ENCODE measurements at places on chromosomes 13 and 19.

DNA sequence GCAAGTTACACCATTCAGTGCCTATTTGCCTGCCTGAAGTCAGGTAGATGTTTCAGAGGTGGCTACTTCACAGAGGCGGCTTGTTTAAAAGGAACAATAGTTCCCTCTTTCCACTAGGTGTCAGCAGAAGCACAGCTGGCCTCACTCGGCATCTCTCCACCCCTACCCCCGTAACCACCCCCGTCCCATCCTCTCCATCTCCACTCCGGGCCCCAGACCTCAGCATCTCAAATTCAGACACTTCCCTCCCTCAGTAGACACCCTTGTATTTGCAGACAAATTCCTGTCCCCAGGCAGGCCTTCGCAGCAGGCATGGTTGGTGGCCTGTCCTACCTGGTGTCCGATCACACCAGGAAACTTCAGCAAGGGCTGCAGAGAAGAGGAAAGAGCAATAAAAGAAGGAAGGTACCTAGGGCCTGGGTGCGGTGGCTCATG, 9.1 kb upstream of the DPP9 start:
- peak; percentile 24 for DNase-seq

DNA sequence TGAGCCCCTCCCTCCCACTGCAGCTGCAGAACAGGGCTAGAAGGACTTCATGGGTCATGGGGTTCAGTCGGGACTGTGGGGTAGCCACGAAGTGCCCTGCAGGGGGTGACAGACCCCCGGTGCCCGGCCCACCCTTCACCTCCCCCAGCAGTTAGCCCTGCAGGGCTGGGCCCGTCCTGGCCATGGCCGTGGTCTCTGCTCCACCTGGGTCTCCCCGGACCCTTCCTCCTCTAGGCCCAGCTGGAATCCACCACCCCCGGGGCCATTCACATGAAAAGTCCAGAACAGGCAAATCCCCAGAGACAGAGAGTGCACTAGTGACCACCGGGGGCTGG, 17.3 kb downstream of the MKNK2 start:
- DNase-seq, result no peak

- no peak for DNase-seq
These were observed 225.3 kb upstream of the SERP2 start for GRCh38 chr13:44148159-44148914.

GRCh38 chr19:31285744-31286143, 63.5 kb downstream of the TSHZ3 start:
- no peak for DNase-seq

DNA sequence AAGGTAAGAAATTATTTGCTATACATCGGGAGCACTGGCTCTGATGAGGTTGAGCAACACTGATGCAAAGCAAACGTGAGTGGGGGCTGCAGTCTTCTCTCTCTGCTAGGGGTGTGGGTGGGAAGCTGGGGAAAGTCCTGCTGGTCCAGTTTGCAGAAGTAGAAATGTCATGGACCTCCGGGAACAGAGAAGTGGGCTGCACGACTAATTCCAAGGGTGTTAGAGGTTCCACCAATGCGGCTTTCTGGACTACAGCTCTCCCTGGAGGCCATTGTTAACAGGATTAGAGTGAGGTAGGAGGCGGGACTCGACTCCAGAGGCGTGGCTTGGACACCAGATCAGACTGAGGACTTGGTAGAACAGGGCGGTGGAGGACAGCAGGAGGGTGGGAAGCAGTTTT, 5.7 kb upstream of the FBXO27 start:
- no peak for DNase-seq

DNA sequence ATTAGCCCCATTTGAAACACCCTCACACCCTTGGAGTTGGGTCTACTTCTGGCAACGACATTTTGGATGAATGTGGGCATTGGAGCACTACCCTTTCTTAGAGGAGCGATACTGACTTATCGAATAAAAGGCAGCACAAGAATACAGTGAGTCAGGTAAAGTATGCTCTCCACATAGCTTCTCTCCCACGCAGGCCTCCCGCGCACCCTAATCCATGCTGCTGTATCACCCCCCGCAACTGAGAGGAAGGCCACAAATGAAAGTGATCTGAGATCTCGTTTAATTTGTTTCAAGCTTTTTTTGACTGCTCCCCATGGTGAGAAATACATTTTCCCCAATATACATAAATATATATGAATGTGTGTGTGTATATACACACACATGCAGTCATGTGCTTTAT, 25.4 kb upstream of the AKAP11 start:
- DNase-seq, result no peak

GRCh38 chr13:29594303-29594709, 1.2 kb downstream of the SLC7A1 start:
- peak; percentile 42 for DNase-seq

DNA sequence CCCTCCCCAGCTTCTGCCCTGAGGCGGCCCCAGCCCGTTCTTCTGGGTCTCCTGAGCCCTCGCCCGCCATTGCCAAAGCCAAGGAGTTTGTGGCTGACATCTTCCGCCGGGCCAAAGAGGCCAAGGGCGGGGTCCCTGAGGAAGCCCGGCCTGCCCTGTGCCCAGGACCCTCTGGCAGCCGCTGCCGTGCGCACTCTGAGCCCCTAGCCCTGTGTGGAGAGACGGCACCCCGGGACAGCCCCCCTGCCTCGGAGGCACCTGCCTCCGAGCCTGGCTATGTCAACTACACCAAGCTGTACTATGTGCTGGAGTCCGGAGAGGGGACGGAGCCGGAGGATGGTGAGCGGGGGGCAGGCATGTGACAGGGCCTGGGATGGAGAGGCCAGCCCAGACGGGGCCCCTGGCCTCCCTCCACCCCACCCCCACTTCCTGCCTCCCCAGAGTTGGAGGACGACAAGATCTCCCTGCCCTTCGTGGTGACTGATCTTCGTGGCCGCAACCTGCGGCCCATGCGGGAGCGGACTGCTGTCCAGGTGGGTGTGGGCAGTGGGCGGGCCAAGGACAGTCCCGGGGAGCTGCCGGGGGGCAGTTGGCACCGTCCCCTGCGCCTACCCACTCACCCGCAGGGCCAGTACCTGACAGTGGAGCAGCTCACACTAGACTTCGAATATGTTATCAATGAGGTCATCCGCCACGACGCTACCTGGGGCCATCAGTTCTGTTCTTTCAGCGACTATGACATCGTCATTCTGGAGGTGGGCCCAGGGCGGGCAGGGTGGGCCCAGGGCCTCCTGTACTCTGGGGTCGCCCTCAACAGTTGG, 7.0 kb downstream of the DCAF15 start:
- no peak for DNase-seq

- no peak for DNase-seq
These were observed 9.2 kb upstream of the DNAJC15 start for GRCh38 chr13:43014162-43014561.

DNA sequence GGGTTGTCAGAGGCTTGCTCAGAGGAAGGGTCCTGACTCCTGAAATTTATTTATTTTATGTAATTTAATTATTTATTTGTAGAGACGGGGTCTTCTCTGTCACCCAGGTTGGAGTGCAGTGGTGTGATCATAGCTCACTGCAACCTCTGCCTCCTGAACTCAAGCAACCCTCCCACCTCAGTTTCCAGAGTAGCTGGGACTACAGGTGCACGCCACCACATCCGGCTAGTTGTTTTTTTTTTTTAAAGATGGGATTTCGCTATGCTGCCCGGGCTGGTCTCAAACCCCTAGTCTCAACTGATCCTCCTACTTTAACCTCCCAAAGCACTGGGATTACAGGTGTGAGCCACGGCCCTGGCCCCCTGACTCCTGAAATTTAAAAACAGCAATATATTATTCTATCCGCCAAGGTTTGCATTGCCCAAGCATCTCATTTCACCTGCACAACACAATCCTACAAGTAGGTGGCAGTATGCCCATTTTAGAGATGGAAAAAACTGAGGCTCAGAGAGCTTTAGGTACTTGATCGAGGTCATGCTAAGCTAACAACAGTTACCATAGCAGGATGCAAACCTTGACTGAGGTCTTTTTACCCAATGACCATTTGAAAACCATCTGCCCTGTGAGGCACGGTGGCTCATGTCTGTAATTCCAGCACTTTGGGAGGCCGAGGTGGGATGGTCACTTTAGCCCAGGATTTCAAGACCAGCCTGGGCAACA, 18.1 kb downstream of the ARHGEF18 start:
- DNase-seq, result no peak

- no peak for DNase-seq
These were observed 264.1 kb upstream of the SPRY2 start for GRCh38 chr13:80605011-80605410.

DNA sequence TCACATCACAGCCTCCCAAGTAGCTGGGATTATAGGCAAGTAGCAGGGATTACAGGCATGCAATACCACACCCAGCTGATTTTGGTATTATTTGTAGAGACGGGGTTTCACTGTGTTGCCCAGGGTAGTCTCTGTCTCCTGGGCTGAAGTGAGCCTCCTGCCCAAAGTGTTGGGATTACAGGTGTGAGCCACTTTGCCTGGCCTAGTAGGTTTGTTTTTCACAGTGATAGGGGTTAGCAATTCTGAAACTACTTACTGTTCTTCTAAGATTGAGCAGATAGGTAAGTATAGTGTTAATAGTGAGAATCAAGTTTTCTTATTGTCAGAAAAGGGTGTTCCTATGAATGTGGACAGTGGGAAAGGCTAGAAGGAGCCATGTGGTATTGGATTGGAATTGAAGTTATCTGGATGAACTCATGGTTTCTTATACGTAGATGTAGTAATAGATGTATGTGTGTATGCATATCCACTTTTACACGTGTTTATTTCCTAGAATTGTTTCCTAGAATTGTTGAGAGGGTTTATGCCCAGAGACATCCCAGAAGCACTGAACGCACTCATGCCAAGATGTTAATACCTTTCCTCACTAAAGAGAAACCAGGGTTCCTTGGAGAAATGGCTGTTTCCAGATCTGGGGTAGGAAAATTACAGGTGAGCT, 49.1 kb downstream of the SAE1 start:
- no peak for DNase-seq

- no peak for DNase-seq
These were observed 1691.7 kb upstream of the PCDH20 start for GRCh38 chr13:63107179-63107943.

GRCh38 chr19:48418317-48419064, 25.0 kb downstream of the GRIN2D start:
- DNase-seq, result no peak

DNA sequence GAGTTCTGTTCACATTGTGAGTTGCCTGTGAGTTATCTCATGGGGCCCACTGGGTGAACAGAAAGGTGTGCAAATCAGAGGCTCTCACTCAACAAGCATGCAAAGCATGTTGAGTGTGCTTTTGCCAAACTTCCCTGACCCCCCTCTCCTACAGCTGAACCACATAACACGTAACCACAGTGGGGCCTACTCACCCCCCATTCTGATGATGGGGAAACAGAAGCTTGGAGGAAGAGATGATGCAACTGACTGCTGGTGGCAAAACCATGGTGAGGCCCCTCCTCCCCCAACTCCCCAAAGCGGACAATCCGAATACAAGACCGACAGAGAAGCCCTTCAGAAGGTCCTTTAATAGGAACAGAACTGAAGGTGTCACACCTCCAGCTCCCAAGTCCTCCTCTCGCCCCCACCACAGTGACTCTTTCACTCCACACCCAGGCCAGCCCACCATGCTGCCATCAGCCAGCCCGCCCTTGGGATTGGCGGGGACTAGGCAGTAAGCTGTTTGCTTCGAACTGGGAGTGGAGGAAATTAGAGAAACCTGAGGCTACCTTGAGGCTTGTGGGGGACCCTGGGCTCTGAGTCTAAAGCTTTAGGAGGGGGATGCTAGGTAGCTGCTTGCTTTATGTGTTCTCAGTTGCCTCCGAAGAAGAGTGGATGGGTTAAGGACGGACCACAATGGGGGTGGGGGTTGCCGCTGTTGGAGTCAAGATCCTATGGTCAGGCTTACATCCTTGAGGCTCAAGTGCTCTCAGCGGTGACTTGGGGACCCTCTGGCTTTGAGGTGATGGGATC, 3.8 kb downstream of the ZNF784 start:
- DNase-seq, result no peak

GRCh38 chr13:102003848-102004570, 397.8 kb downstream of the FGF14 start:
- DNase-seq, result no peak

- no peak for DNase-seq
These were observed 199.0 kb downstream of the NUFIP1 start for GRCh38 chr13:44790289-44790688.

GRCh38 chr19:7636691-7637373, at the start of gene STXBP2:
Gene STXBP2 (plus strand): TSS chr19:7637110. CDS start chr19:7637150, 40 bp downstream.
- DNase-seq, result peak; percentile 84

GRCh38 chr13:46402178-46402577, 15.1 kb upstream of the RUBCNL start:
- DNase-seq, result no peak

- DNase-seq, result no peak
These were observed 56.6 kb downstream of the FRY start for GRCh38 chr13:32087955-32088747.

DNA sequence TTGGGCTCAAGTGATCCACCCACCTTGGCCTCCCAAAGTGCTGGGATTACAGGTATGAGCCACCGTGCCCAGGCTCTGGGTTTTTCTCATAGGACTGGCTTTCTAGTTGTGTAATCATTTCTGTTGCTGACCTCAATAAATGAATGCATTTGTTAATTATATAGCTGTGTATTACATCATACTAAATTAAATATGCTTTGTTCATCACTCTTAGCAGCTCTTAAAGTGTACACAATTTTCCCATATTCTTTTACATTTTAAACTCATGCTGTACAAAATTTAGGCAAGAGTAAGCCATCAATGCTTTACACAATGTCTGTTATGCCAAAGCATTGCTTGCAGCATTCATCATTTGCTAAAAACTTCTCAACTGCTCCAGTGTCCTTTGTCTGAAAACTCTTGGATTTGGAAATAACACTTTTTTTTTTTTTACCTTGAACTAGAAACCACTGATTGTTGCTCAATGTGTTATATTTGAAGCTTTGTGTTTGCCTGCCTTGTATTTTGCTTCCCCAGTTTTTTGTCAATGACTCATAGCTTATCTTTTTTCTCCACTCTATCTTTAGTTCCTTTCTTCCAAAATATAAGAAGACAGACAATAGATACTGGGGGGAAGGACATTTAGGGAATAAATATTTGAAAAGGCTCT, 31.4 kb downstream of the CCDC122 start:
- no peak for DNase-seq

GRCh38 chr13:33352041-33352440, 66.5 kb upstream of the STARD13 start:
- no peak for DNase-seq

DNA sequence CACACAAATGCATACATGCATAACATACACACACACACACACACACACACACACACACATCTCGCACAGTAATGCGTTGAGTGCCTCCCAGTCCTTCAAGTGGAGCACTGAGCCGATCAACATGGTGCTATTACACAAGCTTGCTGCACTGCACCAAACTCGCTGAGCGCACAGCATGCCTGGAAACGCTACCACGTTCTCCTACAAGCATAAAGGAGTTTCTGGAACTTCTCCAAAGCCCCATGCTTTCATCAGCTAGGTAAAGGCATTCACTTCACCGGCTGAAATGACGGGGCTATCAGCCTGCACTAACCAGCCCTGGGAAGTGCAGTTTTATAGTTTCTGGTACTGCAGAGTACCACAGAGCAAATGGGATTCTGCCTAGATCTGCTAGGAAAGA, 92.7 kb downstream of the FGF14 start:
- DNase-seq, result no peak

- no peak for DNase-seq
These were observed 9.1 kb downstream of the SPINT2 start for GRCh38 chr19:38273499-38273898.

All from activated CD4-positive, alpha-beta T cell treated with anti-CD3 and anti-CD28 coated beads, Interleukin-2, amount 50 U/mL, for 24 hours (primary cell).